ENCODE measurements at places on chromosomes 7 and 10.

- DNase-seq, result no peak
These were observed 261.4 kb downstream of the ADARB2 start for GRCh38 chr10:1475771-1476454.

- peak; percentile 19 for DNase-seq
These were observed 149.4 kb downstream of the CHCHD3 start for GRCh38 chr7:132932296-132933071.

DNA sequence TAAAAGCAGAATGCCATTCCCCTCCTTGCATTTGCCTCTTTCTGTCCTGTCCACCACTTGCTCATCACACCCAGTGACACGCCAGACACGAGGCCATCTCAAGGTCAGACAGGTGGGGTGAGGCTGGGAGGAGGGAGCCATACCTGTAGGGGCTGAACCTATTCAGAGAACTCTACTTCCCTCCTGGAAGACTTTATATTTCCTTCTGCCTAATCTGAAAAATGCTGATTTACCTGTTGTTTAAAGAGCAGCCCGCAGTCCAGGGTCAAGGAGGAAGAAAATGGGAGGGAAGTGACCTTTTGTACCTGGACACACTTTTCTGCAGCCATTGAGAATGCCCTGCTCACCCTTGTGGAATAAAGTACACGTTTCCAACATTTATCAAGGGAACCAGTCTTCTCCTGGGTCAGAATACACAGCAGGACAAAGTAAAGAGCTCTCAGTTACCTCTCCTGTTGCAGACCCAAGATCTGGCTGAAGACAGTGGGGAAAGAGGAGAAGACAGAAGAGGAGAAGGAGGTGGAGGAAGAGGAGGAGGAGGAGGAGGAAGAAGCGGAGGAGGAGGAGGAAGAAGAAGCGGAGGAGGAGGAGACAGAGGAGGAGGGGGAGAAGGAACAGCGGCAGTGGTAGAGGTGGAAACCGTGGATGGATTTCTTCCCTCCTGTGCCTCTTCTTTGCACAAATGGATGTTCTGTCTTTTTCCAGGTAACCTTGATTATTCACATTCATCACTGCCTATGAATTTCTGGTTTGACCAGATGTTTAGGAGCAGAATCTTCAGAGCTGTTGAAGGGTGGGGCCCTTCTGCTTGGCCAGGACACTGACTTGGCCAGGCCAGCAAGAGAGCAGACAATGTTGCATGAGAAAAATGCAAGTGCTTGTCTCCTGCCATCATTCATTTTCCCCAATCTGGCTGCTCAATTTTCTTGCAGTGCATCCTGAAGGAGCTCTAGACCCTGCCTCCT is 1.2 kb upstream of the BLNK start:
- DNase-seq, result no peak

DNA sequence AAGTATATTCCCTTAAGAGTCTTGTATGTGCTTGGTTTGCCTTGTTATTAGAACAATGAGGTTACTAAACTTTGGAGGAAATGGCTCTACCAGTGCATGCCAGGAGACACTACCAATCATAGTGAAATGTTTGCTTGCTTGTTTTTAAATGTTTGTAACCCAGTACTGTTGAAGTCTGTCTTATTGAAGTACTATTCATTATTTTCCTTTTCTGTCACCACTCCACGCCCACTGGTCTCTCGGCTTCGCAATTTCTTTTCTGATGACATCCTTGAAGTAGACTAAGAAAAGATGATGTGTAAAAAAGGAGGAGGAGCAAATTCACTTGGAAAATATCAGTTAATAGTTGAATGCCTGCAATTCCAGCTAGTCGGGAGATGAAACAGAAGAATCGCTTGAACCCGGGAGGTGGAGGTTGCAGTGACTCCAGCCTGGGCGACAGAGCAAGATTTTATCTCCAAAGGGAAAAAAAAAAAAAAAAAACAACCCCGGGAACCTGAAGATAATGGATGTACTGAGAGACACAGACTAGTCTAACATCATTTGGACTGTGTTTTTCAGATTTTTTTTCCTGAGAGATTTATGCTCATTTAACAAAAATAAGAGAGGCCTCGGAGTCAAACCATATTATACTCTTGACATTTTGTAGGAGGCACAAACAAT is 959.4 kb downstream of the PCDH15 start:
- no peak for DNase-seq

DNA sequence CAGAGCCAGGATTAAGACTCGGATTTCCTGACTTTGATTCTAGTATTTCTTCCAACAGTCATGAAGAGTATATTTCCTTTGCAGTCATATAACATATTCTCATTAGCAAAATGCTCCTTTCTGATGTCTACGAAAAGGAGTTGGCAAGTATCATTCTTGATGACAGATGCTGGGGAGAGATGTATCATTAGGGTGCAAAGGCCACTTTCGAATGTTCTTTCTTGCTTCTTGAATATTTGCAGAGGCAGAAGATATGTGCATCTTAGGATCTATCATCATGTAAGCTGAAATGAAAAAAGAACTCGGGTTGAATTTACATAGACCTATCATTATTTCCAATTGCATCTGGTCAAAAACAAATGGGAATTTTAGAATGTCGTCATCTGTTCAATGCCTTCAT is 294.4 kb downstream of the BAMBI start:
- no peak for DNase-seq

- no peak for DNase-seq
These were observed 96.8 kb downstream of the MYOF start for GRCh38 chr10:93385345-93385744.

GRCh38 chr10:97463363-97464132 is 17.6 kb downstream of the ZDHHC16 start:
- peak; percentile 52 for DNase-seq

DNA sequence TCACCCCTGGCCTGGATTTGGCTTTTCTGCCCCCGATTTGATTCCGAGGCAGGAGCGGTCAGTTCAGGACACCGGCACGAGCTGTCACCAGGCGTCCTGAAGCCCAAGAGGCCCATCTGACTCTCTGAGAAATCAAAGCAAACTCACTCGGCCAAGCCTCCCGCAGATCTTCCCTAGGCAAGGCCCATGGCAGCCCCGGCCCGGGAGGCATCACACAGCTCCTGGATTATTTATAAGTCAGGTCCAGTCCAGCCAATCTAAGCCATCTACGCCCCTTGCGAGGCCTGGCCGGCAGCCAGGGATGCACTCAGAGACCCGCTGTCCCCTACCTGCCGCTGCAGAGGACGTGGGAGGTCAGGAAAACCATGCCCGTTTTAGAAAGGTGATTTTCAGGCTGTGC is 87.3 kb upstream of the DIP2C start:
- no peak for DNase-seq

- peak; percentile 19 for DNase-seq
These were observed 3.6 kb upstream of the ARID5B start for GRCh38 chr10:61897671-61898434.

GRCh38 chr7:5553298-5553877 is 129.8 kb upstream of the TNRC18 start:
- no peak for DNase-seq

- no peak for DNase-seq
These were observed 27.6 kb downstream of the SDHAF3 start for GRCh38 chr7:97145068-97145467.

DNA sequence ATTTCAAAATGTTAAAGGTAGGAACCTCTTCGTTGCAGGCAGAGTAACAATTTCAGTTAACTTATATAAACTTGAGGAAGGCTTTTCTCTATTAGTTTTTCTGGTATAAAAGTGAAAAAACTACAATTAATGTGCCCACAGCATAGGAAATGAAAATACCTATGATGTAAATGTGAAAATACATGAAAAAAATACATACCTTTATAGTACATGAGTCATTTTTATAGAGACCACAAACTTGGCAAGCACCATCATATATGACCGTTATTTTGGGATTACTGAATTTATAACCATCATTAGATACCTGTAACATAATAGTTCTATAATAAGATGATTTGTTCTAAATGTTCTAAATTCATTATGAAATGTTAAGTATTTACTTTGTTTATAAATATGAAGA is 42.7 kb downstream of the VWDE start:
- DNase-seq, result no peak

DNA sequence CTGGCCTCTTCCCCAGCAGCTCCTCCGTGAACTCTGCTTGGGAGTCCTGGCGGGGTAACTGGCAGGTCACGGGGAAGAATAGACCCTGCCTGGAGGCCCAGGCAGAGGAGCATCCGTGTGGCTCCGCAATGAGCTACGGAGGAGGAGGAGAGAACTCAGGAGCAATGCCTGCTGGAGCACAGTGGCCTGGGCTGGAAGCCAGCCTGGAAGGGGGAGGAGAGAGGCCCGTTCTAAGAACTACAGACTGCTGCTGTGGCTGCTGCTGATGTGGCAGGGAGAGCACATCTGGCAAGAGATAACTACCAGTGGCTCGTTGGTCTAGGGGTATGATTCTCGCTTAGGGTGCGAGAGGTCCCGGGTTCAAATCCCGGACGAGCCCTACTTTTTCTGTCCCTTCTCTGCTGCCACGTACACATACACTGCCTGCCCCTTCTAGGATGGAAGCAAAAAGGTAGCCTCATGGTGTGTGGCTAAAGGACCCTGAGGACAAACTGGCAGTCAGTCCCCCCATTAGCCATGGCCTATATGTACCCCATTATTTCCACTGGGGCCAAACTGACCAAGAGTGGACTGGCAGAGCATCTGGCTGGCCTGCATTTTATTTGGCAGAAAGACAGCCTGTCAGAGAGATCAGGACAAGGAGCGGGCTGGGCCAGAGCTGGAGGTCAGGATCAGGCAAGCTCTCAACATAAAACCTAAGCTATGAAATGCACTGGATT is 7.7 kb upstream of the OPN1SW start:
- peak; percentile 93 for DNase-seq

DNA sequence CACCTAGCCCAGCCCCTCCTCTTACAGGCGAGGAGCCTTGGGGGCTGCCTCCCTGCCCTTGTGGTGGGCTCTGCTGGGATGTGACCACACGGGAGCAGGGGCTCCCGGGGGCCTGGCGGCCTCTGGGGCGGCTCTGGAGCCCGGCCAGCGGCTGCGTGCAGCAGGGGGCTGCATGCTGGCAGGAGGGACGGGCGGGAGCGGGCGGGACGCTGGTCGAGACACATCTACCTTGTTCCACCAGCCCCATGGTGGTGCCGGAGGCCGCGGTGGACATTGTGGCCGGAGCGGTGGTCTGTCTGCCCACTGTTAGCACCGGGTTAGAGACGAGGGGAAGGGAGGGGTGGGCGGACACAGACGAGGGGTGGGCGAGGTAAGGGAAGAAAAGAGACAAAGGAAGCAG is 38.6 kb downstream of the YKT6 start:
- no peak for DNase-seq

DNA sequence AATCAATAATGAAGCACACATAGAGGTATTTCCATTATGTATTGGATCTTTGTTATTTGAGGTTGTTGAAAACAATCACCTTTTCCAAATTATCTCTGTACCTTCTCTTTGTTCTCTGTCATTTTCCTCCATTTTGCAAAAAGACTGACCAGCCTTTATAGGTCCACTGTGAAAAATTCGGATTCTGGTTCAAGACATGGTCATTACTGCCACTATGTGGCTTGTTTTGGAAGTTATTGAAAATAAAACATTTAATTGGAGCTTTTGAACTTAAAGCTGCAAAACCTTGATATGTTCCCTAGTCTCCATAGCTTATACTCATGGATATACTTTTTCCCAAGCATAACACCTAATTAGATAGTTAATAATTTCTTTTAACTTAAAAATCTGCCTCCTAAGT is 1094.4 kb downstream of the NRG3 start:
- no peak for DNase-seq

DNA sequence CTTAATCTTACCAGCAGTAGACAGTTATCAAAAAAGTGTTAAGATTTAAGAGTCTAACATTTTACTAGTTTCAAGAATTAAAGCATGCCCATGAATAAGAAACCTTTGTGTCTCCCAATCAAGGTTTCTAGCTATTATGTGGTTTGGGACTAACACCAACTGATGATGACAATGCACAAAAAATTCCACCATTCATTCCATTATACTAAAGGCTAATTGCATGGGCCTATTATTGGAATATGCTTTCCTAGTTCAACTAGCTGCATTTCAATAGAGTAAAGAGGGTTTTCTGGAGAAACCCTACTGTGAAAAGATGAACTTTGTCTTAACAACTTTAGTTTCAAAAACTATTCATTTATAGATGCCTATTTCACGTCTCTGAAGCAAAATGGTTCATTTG is 44.6 kb downstream of the UBE2H start:
- no peak for DNase-seq

DNA sequence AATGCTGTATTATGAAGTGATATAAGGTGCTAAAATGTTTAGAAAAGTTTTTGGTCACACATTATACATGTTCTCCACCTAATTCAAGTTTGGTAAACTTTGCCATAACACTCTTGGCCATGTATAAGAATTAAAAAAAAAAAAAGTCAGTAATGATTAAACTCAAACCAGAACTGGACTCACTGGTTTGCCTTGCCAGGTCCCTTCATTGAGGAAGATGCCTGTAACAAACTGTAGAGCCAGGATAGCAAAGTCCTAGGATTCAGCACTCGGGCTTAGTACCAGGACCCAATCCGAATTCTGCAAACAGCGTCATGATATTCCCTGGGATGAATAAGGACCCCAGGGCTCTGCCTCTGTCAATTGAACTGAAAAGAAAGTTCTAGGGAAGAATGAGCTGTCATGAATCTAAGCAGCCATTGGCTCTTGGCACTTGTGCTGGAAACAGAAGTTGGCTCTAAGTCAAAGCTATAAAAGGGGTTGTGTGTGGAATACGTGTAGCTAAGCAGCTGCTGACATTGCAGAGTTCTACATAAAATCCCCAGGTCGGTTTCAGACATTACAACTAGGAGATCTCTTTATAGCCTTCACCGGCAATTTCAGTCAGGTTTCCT is 216.9 kb downstream of the C7orf25 start:
- no peak for DNase-seq

GRCh38 chr10:6678211-6678803 is 98.2 kb upstream of the PRKCQ start:
- DNase-seq, result peak; percentile 70

DNA sequence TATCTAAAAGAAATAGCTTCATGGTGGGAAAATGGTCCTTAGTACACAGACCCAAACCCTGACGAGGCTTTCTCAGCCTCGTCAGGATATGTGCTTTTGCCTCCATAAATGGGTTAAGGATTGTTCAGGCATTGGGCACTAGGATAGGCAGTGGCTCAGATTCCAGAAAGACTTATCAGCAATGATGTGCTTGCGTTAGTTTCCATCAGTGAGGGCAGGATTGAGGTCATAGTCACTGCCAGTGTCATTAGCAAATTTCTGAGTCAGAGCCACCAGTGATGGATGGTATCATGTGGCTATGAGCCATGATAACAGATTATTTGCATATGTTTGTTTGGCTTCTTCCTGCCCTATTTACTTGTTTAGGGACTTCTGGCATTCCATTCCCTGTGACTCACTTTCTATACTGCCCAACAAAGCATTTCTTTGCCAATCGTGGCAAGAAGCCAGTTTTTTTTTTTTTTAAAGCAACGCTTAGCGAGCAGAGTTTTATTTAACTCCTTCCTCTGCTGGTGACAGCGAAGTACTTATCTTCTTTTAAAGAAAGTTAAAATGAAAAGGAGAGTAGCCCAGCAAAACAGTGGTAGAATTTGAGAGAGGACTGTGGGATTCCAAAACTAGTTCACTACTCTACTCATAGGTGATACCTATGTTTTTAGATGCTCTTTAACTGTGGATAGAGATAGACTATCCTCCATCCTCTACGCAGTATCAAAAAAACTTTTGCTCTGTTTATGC is 44.4 kb downstream of the MYPN start:
- DNase-seq, result no peak

GRCh38 chr7:64636386-64636785 is 29.5 kb upstream of the ZNF107 start:
- no peak for DNase-seq

- DNase-seq, result no peak
These were observed 8.2 kb upstream of the SVIL start for GRCh38 chr10:29642990-29643389.

- DNase-seq, result no peak
These were observed 4.7 kb upstream of the MUC12 start for GRCh38 chr7:100964630-100965029.

- no peak for DNase-seq
These were observed 119.6 kb downstream of the GLRX3 start for GRCh38 chr10:130255777-130256176.
